HL-60 (cell line): ENCODE measurements at places on chromosomes 11 and 22.

GRCh38 chr22:34834059-34834458 is 231.9 kb upstream of the ISX start:
- DNase-seq: no peak

DNA sequence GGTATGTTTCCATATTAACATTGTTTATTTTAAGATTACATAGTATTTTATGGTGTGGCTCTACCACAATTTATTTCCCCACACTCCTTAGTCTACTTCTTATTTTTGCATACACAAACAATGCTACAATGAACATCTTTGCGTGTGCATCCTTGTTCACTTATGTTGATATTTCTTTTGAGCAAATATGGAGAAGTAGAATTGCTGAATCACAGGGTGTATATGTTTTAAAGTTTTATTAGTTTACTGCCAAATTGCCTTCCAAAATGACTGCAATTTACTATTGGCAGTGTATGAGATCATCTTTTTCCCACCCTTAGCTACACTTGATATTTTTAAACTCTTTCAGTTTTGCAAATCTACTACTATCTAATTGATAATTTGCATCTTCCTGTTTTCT is 38.7 kb upstream of the FAR1 start:
- DNase-seq: no peak

GRCh38 chr11:114909866-114910265 is 231.5 kb downstream of the NXPE2 start:
- DNase-seq: no peak

DNA sequence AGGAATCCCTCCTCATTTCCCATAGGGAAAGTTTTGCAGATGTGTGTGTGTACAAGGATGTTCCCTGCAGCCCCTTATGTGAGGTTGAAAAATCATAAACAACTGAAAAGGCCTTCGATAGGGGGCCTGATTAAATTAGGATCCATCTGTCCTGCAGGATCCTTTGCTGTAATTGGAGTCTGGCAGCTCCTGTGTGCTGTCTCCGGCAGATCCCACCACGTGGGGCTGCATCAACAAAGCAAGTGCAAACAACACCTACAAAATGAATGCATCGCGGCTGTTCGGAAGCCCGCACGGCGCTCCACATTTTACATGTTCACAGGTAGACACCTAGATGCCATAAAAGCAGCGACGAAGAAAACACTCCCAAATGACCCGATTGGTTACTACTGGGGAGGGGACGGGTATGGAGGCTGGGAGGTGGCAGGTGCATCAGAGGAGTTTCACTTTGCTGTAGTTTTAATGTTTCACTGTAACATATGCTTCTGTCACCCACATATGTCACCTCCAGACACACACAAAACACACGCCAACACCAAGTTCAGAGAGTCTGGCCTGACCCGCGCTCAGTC is 52.2 kb downstream of the NFAM1 start:
- no peak for DNase-seq

DNA sequence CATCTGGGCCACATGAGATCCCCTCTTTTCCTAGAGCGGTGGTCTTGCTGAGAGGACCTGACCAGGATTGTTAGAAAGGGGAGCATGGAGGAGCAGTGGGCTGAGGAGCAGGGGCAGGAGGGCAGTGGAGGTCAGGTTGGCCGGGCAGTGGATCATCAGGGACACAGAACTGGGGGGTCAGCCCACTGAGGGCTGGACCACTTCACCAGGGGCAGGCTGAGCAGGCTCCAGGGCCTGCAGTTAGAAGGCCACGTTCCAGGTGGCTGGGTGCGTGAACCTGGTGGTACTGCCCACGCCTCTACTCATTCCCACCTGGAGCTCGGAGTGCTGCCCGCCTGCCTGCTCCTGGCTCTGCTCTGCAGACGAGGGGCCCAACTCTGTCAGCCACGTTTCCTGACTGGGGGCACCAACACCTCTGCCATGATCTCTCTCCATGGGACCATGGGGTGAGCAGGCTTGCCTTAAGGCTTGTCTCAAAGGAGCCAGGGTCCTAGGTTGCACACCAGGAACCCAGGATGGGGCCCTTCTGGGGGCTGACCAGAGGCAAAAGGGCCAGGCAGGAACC is 9.7 kb downstream of the MRGPRF start:
- no peak for DNase-seq

DNA sequence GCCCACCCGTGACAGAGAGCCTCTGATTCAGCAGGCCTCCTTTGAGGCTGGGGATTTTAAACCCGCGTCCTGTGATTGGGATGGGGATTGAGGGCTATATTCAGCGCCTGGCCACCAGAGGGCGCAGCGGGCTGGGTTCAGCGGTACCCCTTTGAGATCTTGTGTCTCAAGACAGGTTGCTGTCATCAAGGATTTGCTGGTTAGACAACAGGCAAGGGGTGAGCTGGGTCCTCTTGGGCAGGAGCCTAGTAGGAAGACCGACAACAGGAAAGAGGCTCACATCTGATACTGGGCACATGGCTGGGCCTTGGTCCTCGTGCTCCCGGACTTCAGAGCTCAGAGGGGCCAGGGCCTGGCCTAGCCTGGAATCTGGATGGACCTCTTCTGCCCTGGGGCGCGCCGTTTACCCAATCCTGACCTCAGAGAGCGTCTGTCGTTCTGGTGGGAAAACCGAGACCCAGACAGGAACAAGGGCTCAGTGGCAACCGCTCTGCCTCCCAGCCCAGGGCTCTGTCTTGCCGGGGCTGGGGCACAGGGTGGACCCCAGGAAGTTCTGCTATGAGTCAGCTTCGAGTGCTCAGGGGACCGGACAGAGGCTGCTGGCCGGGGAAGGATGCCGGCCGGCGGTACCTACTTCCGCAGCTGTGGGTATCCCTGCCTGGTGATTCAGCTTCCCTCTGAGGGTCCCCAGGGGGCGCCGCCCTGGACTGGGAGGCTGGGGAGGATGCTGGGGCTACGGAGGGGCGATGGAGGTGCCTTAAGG is 929 bp upstream of the SLC35E4 start:
- peak; percentile 80 for DNase-seq

DNA sequence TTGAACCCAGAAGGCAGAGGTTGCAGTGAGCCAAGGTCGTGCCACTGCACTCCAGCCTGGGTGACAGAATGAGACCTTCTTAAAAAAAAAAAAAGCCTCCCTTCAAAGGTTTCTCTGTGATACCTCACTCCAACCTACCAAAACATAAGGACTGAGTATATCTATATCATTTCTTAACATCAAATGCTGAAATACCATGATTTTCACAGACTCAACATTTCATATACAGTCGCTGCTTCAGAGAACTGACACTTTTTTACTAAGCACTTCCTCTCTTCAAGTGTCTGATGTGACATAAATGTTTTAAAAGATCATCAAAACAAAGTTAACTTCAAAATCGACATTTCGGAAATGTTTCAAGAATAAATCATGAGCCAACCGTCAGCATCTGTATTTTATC is 12.0 kb downstream of the PRR14L start:
- DNase-seq: no peak

- no peak for DNase-seq
These were observed 3.8 kb upstream of the PATZ1 start for GRCh38 chr22:31349960-31350359.

- no peak for DNase-seq
These were observed 71.9 kb downstream of the BLID start for GRCh38 chr11:122044086-122044485.

GRCh38 chr22:18066181-18066859 is 11.5 kb upstream of the PEX26 start:
- peak; percentile 9 for DNase-seq

DNA sequence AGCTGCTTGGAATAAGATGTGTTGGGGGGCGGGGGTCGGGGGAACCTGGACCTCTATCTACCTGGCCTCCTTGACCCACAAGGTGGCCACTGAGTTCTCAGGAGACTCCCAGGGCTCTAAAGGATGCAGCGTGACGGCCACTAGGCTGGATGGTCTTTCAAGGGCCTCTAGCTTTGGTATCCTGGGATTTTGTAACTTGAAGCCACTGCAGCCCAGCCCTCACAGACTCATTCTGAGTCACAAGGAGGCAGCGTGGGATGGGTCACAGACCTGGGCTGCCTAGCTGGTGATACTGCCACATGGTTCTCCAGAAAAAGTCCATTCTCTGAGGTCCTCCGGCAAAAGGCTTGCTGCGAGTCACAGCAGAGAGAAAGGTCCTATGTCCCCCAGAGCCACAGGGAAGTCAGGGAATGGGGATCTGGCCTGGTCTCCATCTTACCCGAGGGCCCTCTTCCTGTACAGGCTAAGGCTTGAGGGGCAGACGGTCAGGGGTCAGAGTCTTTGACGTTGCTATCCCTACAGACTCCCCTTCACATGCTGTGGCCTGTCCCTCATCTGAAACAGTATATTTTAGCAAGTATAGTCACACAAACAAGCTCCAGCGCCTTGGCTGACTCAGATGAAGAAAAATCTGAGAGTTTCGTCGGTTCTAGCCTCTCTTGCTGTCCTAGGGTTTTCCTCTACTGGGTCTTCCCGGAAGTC is 52.4 kb downstream of the KCNC1 start:
- no peak for DNase-seq

DNA sequence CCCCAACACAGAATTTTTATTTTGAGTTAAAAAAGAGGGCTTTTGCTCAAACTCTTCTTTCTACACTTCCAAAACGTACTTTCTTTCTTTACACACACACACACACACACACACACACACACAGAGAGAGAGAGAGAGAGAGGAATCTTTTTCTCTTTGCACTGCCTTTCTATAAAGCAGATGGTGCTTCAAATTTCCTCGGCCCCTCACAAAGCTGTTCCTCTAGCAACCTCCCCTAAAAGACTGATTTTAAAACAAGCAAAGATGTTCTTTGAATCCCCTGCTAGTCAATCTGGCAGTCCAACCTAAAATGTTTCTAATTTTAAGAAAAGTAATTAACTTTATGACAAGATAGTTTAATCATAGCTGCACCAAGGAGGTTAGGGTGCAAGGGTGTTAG is 2.7 kb upstream of the ANO3 start:
- DNase-seq: no peak

GRCh38 chr11:131109257-131109656 is 193.0 kb upstream of the SNX19 start:
- DNase-seq: no peak

GRCh38 chr11:95066716-95067038 is at the start of gene SRSF8:
TSS of gene SRSF8 (plus strand) at chr11:95066919. CDS start at chr11:95067227, 308 bp downstream.
- no peak for DNase-seq

- DNase-seq: peak; percentile 82
These were observed 4.8 kb downstream of the SDF2L1 start for GRCh38 chr22:21646608-21647590.

DNA sequence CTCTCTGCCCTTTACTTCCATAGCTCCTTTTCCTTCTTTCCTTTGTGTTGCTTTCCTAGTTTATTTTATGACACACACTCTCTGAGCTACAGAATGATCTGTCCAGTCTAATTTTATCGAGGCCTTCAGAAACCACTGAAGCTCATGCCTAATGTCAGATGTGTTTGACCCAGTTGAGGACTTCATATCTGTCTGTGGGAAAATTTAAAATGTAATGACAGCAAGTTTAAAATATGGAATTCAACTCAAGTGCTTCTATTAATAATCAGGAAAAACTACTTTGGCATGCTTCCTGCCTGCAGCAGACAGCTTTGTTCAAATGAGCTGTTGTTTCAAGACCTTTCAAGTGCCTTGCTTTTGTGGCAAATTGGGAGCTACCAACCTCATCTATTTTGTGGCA is 261.8 kb upstream of the MTNR1B start:
- DNase-seq: no peak

GRCh38 chr11:77361184-77361583 is 59.7 kb upstream of the GDPD4 start:
- DNase-seq: no peak

DNA sequence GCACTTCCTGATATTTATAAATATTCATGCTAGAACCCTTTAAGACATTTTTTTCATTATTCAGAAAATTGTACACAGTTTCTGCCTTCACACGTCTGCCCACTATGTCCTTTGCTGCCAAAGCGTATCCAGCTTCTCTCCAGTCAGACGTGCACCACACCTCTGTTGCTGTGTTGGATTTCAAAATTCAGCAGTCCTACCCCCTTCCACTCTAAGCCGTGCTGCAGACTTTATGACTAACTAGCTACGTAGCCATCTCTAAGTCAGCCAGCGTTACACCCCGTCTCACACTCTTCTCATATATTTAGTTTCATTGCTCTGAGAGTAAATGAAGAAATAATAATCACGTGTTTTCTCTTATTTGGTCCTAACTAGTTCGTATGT is 28.2 kb upstream of the OPCML start:
- no peak for DNase-seq

- no peak for DNase-seq
These were observed 172.3 kb downstream of the LDLRAD3 start for GRCh38 chr11:36116161-36116560.

- DNase-seq: no peak
These were observed 1.2 kb downstream of the UBE2L6 start for GRCh38 chr11:57566005-57566904.

- no peak for DNase-seq
These were observed 5.2 kb downstream of the POLD4 start for GRCh38 chr11:67347964-67348749.

DNA sequence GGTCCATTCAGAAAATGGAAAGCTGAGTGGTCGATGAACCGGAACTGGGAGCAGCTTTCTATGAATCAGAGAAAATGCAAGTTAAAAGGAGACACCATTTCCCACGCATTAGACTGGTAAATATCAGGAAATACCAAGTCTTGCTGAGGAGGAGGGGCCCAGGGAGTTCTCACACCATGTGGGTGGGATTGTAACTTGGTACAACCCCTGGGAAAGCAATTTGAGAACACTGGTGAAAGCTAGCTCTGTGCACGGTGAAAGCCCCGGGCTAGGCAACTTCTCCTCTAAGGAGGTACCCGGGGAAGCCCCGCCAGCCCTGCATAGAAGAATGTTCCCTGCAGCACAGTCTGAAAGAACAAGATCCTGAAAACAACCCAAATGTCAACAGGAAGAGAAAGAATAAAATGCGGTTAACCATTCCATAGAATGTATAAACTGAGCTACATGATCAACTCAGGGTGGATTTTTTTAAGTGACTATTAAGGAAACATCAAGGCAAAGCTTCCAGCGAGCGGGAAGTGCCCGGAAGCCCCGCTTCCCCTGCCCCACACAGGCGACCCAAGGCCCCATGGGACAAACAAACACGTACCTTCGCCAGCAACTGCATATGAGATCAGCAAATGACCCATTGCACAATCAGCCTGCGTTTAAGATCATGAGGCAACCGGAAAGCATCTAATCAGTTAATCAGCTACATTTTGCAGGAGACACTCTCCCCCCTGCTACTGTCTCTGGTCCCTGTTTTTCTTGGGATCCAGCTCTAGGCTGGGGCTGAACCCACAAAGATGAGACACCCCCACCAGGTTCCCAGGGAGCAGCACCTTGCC is 11.3 kb downstream of the SHANK2 start:
- peak; percentile 12 for DNase-seq

DNA sequence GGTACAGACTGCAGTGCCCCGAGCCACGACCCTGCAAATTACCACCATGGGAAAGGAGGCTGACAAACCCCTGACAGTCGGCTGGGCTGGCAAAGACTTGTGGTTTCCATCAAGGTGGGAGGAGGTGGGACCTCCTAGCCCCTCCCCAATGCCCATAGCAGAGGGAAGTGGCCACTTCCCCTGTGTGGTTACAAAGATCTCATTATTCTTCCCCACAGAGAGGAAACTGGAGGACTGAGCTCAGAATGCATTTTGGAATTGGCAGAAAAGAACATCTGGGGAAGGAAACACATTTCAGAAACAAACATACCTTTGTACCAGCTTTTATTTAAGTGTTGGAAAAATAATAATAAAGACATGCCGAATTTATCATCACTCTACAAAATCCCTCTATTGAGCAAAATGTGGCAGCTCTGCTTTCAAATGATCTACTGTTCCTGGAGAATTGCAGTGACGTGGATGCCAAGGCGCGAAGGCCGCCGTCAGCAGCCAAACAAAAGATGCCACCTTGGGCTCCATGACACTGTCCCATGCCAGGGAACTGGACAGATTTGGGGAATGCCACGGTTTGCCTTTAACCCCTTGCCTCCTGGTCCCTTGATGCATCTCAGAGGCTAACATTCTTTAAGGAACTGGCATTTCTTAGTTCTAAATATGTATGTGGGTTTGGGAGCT is 169.6 kb downstream of the CRYBB2 start:
- DNase-seq: peak; percentile 88
